ENCODE measurements at places on chromosomes 7 and 10.
A peak's percentile ranks its signal among the peaks of the same experiment; 100 is the strongest.

DNA sequence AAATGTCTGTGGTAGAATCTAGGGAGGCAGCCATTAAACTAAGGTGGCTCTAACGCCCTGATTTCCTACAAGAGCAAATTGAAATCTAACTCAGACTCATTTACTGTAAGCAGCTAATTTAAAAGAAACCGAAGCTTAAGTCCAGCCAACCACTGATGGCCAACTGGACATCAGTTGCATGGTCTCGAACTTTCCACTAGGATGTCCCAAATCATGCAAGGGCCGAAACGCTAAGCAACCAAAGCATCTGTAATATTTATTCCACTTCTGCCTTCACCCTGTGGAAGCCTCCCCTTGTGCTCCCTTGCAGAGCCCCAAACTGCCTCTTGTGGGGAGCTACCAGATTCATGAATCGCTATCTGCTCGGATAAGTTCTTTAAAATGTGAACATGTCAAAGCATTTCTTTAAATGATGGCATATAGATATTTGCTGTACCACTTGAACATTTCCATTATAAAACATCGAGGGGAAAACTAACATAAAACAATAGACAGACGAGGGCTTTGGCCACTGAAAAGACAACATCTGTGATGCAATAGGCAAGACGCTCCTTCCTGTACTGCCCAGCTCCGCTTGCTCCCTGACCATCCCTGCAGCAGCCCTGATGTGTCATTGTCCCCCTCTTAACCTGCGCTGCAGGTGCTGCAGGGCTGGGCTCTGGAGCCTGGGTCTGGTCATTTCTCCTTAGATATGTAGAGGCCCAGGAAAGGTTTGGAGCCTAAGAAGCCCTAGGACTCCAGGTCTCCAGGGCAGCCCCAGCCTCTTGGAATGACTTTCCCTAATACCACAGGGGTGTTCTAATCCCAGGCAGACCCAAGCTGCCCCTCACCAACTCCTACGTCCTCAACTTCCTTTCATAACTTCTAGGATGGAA is 2.9 kb upstream of the RBP3 start:
- DNase-seq, result peak; percentile 35
- H3K27ac ChIP-seq, result no peak overlapping the region
- H3K36me3 ChIP-seq, result no peaks in the 10 kb centered on the region
- no peaks in the 10 kb centered on the region for H3K27me3 ChIP-seq

GRCh38 chr7:19295376-19295775 is 150.2 kb upstream of the FERD3L start:
- H3K36me3 ChIP-seq, result no peaks in the 10 kb centered on the region
- DNase-seq, result no peak
- no peaks in the 10 kb centered on the region for H3K27me3 ChIP-seq

DNA sequence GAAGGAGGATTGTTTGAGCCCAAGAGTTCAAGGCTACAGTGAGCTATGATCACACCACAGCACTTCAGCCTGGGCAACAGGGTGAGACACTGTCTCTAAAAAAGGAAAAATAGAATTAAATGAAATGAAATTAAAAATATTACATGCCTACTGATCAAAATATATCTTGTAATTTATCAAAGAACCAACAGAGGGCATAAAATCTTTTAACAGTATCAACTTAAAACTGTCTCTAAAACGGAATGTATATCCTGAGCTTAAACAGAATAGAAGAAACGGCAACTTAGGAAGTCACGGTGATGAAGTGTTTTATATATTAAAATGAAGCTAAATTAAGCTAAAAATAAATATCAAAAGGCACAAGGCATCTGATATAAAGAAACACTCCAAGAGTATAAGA is 78.8 kb downstream of the MTPAP start:
- H3K36me3 ChIP-seq, result no peaks in the 10 kb centered on the region
- no peak overlapping the region for H3K27ac ChIP-seq
- no peak overlapping the region for H3K4me3 ChIP-seq

- DNase-seq, result peak; percentile 83
- no peaks in the 10 kb centered on the region for H3K4me1 ChIP-seq
- no peak overlapping the region for H3K27ac ChIP-seq
- H3K36me3 ChIP-seq, result no peaks in the 10 kb centered on the region
- H3K27me3 ChIP-seq, result peaks cover 35% of the 10 kb centered on the region
Observed at GRCh38 chr10:123573236-123574108, 92.7 kb upstream of the GPR26 start.

GRCh38 chr10:47400251-47400650 is 16.2 kb upstream of the ZNF488 start:
- peaks cover 11% of the 10 kb centered on the region for H3K4me1 ChIP-seq
- H3K4me3 ChIP-seq, result no peak overlapping the region
- H3K27me3 ChIP-seq, result no peaks in the 10 kb centered on the region
- no peaks in the 10 kb centered on the region for H3K36me3 ChIP-seq

All from upper lobe of right lung (tissue), 1 donor.